Liver (tissue), 10 donors: ENCODE measurements at places on chromosomes 4 and X.

DNA sequence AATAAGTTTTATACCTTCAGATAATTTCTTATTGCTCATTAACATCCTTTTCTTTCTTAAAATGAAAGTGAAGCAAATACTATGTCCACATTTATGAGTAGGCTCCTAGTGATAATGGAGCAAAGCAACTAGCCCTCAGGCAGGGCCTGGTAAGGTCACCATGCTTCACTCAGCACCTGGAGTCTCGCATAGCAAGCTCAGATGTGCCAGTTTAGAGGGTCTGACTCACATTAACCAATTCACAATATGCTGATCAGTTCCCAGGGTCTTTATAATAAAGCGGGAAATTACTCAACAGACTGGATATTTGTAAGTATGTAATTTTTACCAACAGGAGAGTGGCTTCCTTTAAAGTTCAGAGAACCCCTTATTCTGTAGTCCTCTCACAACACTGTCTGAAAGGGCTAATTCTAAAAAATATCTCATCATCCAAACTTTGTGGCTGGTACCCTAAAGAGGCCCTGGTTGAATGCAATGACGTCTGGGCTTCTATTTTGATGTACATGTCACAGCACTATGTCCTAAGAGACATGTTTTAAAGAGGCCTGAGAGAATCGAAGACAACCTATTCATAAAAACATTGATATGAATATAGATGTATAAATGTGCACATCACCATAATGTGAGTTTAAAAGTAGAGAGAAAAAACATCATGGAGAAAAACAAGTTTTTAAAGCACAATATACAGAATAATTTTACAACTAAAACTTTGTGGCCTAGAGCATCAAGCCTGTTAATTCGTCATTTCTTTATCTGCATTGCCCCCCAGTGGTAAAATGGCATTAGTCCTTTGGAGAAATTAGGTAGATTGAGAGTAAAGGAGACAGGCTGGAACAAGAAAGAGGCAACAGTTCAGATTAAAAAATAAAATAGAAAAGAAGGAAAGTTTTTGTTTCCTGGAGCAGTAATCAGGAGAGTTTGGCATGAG is 44.3 kb downstream of the IL21 start:
- no peak for DNase-seq

- no peak for DNase-seq
These were observed 105.5 kb upstream of the DDIT4L start for GRCh38 chr4:100295792-100296191.

- DNase-seq: no peak
These were observed 620.0 kb downstream of the BCOR start for GRCh38 chrX:39477762-39478120.

DNA sequence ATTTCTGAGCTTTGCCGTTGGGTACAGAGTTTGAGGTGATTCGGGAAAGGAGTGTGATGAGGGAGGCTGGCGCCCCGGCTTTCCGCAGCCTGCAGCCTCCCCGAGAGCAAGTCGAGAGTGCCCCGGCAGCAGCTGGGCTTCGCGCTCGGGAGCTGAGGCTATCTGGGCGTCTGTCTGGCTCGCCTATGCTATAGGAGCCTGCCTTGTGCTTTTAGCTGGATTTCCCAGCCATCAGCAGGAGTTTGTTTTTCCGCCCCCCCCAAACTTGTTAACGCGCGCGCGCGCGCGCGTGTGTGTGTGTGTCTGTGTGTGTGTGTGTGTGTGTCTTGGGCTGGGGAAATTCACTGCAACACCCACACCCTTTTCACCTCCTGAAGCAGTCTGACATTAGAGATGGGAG is 765 bp upstream of the DGKK start:
- DNase-seq: no peak

DNA sequence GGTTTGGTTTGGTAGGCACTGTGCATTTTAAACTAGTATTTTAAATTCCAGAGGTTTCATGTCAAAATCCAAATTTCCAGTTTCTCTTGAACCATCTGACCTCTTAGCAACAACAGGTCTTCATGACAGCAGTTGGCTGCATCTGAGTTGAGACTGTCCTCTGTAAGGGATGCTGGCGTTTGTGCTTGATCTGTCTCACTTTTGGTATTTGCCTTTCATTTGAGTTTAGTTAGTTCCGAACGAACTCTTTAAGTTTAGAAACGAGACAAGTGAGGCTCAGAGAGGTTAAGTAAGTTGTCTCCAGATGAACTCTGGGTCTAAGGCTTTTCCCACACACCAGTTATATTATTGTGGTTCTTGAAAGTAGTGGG is 29.1 kb downstream of the SPARCL1 start:
- no peak for DNase-seq

DNA sequence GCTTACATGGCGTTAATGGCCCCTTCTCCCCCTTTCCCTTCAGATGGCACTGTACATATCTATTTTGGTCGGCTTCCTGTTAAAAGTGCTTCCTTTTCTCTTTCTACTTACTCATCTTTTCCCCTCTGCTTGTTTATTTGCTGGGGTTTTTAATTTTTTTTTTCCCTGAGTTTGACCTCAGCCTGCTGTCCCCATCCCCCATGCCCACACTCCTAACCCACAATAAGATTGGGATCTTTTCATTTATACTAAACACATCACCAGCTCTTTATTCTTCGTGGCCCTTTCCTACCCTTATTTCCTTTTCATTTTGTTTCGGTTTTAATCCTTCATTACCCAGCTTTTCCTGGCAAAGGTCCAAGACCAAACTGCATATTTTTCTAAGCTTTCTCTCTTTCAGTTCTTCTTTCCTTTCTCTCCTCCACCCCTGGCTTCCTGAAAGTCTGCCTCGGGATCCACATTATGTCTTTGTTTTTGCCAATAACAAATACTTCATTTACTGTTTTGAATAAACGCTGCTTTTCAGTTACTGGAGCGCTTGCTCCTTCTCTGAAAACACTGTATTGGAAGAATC is 152.0 kb upstream of the USP9X start:
- no peak for DNase-seq

- DNase-seq: no peak
These were observed 75.8 kb downstream of the STIM2 start for GRCh38 chr4:26936284-26937065.

- peak; percentile 48 for DNase-seq
These were observed 20.2 kb downstream of the WDR1 start for GRCh38 chr4:10096201-10096977.

GRCh38 chr4:15414551-15415091 is 13.2 kb upstream of the C1QTNF7 start:
- DNase-seq: no peak

GRCh38 chrX:41082783-41083182 is 2.5 kb upstream of the USP9X start:
- no peak for DNase-seq

DNA sequence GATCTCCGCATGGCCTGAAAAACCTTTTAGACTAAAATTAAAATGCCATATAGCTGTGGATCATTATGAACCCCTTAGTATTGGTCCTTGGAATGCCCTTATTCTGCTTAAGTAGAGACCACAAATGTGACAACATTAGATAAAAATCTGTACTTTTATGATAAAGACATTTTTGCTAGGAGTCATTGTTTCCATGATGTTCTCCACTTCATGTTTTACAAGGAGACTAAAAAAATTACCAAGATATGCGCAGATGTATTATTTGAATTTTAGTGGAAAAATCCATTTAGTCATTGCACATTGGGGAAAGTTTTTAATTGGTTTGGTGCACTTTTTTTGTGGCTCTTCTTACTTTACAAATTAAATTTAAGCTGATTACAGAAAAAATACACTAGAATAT is 85.1 kb upstream of the HPRT1 start:
- no peak for DNase-seq

GRCh38 chrX:38108364-38108763 is 102.0 kb downstream of the SYTL5 start:
- DNase-seq: no peak

DNA sequence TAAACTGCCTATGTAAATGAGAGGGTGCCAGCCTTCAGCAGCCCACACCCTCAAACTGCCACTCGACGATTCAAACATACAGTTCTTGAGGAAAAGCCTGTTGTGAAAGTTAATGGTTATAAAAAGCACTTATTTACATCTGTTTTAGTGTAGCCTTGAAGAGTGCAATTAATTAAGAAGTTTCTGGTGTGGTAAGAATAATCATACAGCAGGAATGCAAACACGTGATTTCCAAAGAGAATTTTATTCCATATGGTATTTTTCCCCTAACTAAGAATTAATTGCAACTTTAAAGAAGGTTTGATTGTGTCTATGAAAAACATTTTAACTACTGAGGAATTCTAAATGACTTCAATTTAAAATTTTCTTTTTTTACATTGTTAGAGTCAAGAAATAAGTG is 176.3 kb upstream of the PITX2 start:
- no peak for DNase-seq
